ENCODE measurements at places on chromosomes 7 and 10.

- no peak for DNase-seq
These were observed 34.4 kb downstream of the CCDC71L start for GRCh38 chr7:106626376-106627164.

DNA sequence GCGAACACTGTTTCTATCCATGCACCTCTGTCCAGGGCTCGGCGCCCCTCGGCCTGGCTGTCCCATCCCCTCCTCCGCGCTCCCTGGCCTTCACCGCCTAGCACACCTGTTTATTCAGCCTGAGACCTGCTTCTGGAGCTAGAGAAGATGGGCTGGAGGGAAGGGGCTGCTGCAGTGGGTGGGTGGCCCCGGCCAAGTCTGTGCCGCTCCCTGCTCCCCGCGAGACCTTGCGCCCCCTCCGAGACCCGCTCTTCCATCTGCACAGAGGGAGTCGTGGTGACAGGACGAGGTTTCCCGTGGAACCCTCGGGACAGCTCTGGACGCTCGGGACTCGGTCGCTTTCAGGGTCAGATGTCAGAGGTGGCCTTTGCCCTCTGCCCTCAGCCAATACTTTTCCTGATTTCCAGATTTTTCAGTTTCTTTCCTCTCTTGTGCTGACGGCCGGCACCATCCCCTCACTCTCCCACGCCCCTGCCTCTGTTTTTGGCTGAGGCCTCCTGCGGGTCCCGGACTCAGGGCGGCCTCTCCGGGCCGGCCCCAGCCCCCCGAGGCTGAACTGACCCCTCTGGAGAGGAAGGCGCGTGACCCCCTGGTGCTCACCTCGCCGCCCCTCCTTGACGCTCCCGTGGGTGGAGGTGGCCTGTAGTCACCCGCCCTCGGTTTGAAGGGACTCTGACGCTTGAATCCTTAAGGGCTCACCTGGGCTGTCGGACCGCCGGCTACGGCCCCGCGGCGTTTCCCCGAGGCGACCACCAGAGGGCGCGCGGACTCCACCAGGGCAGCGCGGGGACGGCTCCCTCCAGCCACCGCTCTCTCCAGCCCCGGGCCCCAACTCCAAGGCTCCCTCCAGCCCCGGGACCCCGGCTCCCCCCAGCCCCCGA is 15.6 kb downstream of the SHH start:
- peak; percentile 56 for DNase-seq

DNA sequence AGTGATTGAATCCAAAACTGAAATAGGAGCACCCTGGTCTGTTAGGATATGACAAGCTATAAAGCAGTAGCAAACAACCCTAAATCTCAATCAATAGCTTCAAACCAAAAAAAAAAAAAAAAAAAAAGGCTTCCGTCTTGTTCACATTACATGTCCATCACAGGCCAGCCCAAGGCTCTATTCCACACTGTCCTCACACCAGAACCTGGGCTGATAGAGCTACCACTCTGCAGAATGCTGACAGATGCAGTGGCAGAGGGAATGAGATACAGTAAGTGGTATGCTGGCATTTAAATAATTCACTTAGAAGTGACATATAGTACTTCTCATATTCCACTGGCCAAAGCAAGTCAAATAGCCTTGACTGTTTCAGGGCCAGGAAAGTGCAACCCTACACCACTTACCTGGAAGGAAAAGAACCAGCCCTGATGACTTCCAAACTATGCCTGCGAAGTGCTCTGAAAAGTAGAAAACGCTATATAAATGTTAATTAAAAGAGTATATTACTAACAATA is 5.8 kb downstream of the CDCA7L start:
- no peak for DNase-seq

DNA sequence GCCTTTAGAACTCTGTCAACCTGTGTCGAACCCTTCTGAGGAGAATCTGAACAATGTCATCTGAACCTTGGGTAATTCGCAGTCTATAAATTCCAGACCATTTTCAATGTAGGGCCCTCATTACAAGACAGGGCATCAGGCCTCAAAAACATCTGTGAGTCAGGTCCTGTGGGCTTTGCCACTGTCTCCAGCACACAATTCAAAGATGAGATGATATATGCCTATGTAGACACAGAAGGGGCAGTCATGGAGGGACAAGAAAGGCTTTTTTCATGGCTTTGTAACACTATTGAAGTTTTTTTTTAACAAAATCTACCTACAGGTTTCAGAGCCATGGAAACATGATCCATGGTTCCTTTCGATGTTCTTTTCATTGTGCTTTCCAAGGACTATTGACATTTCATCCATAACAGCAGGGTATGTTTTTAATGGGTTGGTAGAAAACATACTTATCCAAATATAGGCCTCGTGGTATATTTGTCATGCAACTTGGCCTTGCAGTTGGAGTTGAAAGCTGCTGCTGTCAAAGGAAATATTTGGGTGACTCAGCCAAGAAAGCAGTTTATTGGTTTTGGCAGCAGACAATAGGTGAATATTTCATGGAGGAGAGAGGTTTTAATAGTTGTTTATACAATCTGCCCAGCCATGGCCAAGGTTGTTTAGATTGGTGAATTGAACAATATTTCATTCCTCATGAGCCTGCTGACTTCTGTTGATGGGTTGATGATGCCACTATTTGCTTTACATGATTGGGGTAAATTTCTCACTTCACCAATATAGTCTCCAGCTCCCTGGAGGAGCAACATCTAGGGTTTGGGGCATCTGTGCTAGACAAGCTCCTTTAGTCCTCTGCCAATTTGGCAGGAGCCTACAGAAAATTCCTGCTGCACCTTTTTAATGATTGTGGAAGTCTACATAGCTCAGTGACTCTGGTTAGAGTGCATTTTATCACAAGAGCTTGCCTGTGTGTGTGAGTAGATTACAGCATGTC is 158.4 kb upstream of the TMEM72 start:
- DNase-seq = no peak

DNA sequence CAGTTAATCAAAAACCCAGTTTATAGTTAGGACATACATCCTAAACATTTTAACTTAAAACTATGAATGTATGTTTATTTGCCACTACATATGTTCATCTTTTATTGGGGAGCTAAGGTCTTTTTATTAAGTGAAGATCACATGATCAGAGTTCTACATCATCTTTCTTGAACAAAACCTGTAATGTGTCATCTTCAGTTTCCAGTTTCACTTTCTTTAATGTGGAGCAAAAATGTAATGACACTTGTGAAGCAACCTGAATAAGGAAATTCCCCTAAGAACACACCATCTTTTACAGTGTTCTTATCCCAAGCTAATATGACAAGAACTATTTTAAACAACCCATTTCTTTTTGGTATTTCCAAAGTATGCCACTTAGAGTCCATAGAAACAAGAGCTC is 166.7 kb upstream of the BET1 start:
- no peak for DNase-seq

DNA sequence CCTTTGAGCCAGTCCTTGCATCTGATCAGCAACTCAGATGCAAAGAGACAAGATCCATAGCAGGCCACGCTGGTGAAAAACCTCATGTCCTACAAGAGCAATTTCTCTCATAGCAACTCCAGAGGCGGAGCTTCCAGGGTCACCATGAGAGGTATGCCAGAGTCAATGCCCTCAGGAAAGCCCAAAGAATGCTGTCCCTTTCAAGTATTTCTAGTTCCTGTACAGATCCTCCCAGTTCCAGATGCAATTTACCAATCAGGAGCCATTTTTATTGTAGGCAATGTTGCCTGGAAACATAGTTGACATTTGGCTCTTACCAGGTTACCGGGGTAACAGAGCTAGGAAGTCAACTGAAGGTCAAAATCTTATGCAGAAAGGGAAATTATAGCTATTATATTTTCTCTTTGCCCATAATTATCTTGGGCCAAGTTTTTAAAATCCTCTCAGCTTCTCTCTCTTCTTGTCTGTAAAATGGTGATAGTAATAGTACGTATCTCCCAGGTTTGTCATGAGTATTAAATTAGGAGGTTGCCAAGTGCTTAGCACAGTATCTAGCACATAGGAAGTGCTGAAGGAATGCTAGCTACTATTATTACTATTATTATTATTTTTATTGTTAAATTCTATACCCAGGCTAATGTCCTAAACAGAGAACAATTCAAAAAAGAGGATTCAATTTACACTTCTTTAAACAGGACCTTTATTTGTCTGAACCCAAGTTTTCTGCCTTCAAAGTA is 46.3 kb upstream of the TM9SF3 start:
- no peak for DNase-seq

- no peak for DNase-seq
These were observed 545.1 kb downstream of the AUTS2 start for GRCh38 chr7:70143075-70144044.

DNA sequence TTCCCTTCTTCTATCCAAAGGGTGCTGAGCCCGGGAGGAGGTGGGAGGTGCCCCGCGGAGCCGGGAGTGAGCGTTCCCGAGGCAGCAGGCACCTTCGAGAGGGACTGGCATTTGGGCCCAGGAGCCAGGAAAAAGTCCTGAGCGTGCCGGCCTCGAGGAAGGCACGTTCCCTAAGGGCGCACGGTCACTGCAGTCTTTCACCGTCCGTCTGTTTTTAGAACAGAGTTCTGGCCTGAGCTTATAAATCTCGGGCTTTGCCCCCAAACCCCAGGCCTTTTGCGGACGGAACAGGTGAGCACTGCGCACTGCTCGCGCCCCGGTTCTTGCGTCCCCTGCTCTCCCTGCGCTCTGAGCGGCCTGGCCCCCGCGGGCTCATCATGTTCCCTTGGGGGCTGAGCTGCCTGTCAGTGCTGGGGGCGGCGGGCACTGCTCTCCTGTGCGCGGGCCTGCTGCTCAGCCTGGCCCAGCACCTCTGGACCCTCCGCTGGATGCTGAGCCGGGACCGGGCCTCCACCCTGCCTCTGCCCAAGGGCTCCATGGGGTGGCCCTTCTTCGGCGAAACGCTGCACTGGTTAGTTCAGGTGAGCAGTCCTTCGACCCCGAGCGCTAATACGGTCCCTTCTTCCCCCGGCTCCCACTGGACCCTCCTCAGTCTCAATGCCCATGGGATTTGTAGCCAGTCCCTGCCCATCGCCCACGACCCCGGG is 442 bp downstream of the CYP26C1 start:
- no peak for DNase-seq

DNA sequence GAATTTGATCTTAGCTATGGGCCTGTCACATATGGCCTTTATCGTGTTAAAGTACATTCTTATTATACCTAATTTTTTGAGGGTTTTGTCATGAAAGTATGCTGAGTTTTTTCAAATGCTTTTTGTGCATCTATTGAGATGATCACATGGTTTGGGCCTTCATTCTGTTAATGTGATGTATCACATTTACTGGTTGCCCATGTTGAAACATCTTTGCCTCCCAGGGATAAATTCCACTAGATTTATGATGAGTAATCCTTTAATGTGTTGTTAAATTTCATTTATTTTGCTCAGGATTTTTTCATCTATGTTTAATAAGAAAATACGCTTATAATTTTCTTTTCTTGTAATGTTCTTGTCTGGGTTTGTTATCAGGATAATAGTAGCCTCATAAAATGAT is 442.0 kb downstream of the MDFIC start:
- DNase-seq = no peak

- DNase-seq = no peak
These were observed 7.0 kb downstream of the RTKN2 start for GRCh38 chr10:62261666-62262065.

DNA sequence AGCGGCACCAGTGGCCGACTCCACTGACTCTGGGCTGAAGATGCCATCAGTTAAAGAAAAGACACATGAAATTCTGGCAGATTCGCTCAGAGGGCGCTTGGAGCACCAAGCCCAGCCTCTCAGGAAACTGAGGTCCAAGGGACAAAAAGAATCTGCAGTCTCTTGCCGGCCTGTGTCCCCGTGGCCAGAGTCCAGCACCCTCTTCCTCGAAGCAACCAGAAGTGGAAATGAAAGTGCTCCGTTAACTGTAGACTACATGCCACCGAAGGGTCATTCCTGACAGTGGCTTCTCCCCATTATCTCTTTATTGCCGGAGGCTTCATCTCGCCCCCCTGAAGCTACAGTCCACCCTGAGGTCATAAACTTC is 1.0 kb upstream of the CHST15 start:
- DNase-seq = no peak

GRCh38 chr7:22231806-22232205 is 125.1 kb downstream of the RAPGEF5 start:
- DNase-seq = no peak

DNA sequence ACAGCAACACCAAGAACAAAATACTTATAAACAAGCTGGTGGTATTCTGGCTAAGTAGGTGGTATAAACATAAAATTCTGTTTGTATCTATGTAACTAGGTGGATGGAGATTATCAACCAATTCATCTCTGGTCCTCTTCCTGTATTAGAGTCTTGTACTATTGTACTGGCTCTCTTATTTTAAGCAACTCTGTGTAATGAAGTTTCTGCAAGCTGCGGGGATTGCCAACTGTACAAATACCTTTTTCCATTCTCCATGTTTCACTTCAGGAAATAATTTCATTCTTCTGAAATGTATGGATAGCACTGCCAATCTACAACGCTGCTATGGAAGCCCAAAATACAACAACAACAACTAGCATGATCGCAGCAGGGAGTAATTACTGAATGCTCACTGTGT is 44.8 kb downstream of the JAZF1 start:
- no peak for DNase-seq

- no peak for DNase-seq
These were observed 69.8 kb downstream of the MET start for GRCh38 chr7:116741625-116742316.

DNA sequence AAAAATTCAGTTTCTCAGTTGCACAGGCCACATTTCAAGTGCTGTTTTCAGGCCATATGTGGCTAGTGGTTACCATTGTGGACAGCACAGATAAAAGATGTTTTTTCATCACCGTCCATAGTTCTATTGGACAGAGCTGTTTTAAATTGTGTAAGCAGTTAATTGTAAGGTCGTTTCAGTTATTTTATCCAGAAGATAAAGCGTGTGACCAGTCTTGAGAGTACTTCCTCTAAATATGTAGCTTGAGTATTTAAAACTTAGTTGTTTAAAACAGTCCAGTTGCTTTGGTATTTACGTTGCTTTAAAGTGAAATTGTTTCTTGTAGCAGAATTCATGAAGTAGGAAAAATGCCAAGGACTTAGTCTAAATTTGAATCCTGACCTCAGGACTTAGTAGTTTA is 66.9 kb downstream of the ZNRF2 start:
- DNase-seq = no peak
